CD4-positive, alpha-beta T cell (primary cell): ENCODE measurements at places on chromosomes 3 and 15. TPM values are rescaled to one million over a fixed set of nuclear protein-coding genes. Genes with fewer than 3 reads are reported as not detected.
A peak's percentile ranks its signal among the peaks of the same experiment; 100 is the strongest.

- DNase-seq = no peak
Measured at GRCh38 chr15:90845201-90845949, 23.0 kb upstream of the FURIN start.

DNA sequence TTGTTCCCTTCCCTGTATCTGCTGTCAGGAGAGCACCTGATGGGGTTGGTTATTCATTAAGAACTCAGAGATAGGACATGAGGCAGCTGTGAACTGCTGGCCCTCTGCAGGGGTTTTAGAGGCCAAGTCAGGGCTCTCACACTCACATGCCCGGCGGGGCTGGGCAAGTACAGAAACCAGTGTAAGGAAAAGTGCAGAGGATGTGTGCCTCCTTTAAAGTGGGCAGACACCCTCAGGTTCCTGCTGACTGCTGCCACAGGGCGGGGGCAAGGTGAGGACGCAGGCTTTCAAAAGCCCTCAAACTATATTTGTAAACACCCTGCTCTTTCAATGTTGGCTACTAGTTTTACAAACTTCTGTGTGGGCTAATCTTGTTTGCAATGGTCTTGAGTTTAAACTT lies 22.4 kb downstream of the CXCR6 start:
- peak; percentile 29 for DNase-seq

- no peak for DNase-seq
Measured at GRCh38 chr15:35810007-35810406, 264.0 kb upstream of the DPH6 start.

- no peak for DNase-seq
Measured at GRCh38 chr3:47380026-47380600, 708 bp upstream of the PTPN23 start.

DNA sequence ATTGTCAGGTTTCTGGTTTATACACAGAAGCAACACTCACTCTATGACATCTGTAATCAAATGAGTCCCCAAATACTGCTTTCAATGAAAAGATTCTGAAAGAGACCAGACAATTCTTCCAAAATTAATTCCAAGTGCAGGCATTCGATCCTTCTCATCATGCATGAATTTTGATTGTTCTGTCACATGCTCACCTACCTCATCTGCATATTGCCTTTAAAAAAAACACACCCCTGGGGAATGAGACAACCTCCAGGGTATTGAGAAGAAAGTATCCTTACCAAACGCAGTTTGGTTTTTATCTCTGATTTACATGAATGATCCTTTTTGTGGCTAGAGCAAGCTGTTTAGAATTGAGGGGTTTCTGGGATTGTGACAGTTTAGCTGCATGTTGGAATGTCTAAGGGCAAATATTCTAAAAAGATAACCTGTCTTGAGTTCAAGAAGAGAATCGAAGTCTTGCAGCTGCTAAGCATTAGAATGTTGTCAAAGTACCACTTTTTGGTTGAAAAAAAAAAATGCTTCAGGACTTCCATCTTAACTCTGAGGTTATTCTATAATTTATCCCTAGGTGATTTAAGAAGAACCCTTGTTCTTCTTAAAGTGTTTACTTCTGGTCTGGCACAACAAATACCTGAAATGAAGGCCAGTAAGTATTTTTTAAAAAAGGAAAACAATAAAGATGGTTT lies 653.1 kb downstream of the RBMS3 start:
- no peak for DNase-seq

- DNase-seq = no peak
Measured at GRCh38 chr3:41274944-41275668, 75.8 kb downstream of the CTNNB1 start.

- DNase-seq = no peak
Measured at GRCh38 chr3:101084404-101084803, 91.2 kb upstream of the ABI3BP start.

DNA sequence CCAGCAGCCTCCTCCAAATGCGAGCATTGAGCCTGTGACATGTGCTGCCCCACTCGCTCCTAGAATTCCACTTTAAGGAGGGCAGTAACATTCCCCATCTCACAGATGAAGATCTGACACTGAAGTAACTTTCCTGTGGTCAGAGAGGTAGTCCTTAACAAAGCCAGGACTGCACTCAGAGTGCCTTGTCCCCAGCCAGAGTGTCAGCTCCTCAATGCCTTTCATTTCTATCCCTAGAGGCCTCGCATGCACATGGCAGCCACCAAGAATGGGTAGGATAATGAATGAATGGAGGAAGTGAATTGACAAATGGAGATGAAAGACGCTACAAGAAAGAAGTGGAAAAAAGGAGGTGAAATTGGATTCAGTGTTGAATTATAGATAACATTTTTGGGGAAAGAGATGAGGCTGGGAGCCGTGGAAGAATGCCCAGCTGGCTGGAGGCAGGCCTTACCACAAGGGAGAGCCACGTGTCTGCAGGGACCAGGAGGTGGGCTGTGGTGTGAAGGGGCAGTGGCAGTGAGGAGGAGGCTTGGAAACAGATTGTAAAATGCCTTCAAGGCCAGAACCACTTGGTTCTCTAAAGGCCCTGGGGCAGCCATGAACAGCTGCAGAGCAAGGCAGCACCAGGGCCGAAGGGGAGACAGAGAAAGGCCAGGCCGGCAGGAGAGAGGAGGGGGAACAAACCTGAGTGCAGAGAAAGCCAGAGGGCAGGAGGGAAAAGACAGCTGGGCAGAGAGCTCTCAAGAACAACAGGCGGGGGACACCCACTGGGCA lies 10.4 kb downstream of the CFAP92 start:
- no peak for DNase-seq

GRCh38 chr3:15815696-15816095 lies 17.9 kb upstream of the ANKRD28 start:
- no peak for DNase-seq

DNA sequence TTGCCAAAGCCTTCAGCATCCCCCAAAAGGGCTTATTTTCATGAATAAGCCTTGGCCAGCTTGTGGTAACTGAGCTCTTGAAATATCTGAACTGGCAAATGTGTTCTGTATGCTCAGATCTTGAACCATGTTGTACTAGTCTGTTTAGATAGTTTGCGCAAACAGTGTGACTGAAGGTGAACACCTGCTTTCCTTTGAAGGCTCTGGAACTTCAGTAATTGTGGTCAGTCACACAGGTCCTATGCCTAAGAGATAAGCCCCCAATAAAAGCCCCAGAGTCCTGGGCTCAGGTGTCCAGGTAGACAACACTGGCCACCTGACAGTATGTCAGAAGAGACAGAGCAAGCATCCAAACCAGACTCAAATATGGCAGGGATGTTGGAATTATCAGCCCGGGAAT lies 5.4 kb downstream of the TUBGCP5 start:
- no peak for DNase-seq

- no peak for DNase-seq
Measured at GRCh38 chr3:134364936-134365765, 9.1 kb downstream of the AMOTL2 start.

DNA sequence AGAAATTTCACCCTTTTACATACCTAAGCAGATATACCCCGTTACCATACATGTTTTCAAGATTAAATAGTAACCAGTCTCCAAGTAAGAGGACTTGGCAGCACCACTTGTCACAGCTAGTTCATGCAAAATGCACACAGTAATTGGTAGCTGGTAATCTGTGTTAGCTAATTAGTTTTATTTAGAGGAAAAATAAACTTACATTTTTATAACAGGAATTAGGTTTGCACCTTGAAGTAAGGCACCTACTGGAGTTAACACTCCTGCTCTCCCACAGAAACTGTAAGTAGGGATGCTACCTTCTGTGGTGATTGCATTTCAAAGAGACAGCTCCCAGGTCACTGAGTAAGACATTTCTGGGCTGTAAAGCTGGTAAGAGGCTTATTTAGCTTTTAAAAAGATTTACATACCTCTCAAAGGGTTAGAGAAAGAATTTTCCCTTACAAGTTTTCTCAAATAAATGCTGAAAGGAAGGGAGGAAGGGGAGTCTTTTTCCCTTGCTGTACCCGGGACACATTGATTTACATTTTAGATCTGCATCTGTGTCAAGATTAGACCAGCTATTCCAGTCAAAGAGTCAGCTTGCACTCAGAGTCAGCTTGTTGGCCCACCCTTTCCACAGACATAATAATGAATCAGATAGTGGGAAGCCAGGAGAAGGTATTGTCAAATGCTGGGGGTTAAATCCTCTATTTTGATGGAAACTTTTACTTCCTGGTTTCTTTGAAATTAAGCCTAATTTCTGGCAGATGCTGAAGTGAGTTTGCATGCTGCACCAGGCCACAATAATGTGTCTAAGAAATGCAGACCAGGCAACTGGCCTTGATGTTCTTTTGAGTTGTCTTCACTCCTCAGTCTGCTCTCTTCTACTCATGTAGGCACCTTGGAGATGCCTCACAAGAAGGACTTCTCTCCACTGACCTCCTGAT lies 77.6 kb upstream of the CHD2 start:
- DNase-seq = no peak

MST1R gene
- 0.55 TPM for total RNA-seq

ACSBG1 gene
- 0.05 TPM for total RNA-seq

ZNF592 gene
- total RNA-seq = 37.5 TPM

C15orf62 gene
- 0.77 TPM for total RNA-seq

ZNF717 gene
- total RNA-seq = 5.2 TPM

DOCK3 gene
- 0.93 TPM for total RNA-seq

DPH3 gene
- 10.5 TPM for total RNA-seq

ITPKA gene
- total RNA-seq = not detected
